Astrocyte of the hippocampus (primary cell): ENCODE measurements at places on chromosomes 13 and 19.

DNA sequence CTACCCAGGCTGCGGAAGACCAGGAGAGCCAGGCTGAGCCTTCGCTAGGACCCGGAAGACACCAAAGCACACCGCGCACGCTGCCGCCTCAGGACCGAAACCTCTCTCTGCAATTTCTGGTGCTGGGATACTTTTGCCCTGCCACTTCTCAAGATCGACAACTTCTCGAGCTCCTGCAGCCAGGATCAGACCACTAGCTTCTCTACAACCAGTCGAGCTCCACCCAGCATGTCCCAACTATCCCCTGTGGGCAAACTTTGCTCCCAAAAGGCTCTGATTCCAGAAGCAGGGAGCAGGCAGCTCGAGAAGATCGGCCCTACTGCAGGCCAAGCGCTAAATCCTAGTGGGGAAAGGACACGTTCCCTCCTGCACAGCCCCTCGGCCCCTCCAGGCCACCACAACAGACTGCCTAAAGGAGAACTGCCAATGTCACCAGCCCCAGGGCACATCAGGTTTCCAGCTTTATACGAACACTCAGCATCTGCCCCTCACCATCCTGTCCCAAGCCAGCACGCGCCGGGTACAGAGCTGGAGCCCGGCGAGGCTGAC lies 979 bp downstream of the AKAP8 start:
- DNase-seq, result peak; percentile 73

DNA sequence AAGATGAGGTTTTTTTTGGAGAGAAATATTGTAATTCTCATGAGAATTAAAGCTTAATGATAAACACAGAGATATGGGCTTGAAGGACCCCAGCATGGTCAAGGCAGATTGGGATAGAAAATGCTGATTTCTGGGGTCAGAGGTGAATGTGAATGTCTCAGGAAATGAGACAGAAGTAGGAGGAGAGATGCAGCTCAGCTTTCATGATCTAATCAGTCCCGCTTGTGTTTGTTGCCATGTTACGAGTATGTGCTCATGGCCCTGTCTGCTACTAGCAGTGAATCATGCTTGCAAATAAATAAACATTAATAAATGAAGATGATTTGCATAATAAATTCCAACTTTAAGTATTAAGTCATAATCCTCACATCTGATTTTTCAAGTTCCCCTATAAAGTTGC lies 23.0 kb upstream of the NDFIP2 start:
- DNase-seq, result no peak

GRCh38 chr13:26562512-26562890 lies 5.0 kb downstream of the WASF3 start:
- peak; percentile 13 for DNase-seq

DNA sequence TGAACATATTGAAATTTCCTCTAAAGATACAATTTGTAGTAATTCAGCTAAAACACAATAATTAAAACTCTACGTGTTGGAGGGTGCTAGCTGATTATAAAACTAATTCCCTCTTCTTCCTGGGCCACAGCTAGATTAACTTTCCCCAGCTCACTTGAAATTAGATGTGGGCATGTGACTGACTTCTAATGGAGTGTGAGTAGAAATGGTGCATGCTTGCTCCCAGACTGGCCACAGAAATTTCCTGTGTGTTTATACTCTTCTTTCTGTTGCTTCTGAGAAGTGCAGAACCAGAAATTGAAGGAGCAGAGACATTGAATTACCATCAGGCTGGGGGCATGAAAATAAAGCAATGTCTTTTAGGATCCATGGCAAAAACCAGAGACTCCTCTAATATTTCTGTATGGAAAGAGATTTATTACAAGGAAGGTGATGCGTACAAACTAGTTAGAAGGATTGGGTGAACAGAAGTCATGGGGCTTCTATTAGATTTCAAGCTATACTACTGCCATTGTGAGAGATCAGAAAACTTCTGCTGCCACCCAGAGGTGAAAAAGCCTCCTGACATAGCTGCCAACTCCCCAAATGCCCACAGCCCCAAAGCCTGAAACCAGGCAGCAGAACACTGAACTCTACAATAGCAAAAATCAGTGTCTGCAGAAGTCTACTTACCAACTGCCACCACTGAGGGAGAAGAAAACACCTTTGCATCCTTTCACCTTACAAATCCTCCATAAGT lies 379.2 kb upstream of the MIR17HG start:
- peak; percentile 56 for DNase-seq

- DNase-seq, result peak; percentile 83
Observed at GRCh38 chr19:43555185-43555770, 20.0 kb downstream of the XRCC1 start.

DNA sequence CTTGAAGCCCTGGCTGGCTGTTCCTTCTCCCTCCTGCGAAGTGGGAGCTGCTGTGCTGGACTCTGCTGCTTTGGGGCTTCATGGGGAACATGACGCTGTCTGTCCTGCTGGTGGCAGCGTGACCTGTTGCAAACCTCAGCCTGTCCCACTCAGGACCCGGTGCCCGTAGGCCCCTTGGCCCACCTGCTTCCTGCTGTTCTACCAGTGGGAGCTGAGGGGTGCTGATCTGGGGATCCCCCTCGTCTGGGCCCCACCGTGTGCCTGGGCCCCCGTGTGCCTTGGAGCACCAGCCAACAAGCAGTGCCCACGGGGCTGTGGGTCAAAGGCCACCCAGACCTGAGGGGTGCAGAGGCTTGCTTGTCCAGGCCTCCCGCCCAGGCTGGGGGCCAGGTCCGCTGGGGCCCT lies 5.3 kb downstream of the SPPL2B start:
- DNase-seq, result no peak

GRCh38 chr13:59043016-59043415 lies 1120.7 kb downstream of the DIAPH3 start:
- DNase-seq, result no peak

DNA sequence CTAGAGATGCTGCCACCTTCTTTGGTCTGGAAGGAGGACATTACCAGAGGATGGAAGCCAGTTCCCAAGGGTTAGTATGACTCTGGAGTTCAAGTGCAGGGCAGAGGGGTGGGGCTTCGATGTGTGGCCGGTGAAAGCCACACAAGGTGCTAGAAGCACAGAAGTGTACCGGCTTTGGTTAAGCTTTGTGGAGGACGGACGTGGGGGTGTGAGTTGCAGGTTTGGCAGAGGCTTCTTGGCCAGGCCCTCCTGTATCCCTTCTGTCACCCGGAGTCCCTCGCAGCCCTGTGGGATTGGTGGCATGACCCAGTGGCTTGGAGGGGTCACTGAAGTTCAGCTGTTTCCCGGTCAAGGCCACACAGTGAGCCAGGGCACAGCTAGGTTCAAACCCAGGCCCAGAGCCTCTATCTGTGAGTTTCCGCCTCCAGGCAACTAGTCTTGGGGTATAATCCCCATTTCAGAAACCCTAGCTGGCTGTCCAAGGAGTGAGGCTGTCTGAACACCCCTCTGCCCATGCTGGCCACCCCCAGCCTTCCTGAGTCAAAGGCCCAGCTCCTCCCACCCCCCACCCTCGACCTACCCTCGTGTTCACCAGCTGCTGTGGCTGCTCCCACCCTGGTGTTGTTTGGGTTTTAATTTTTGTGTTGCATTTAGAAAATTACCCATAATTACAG lies 4.6 kb upstream of the SSBP4 start:
- DNase-seq, result peak; percentile 54

DNA sequence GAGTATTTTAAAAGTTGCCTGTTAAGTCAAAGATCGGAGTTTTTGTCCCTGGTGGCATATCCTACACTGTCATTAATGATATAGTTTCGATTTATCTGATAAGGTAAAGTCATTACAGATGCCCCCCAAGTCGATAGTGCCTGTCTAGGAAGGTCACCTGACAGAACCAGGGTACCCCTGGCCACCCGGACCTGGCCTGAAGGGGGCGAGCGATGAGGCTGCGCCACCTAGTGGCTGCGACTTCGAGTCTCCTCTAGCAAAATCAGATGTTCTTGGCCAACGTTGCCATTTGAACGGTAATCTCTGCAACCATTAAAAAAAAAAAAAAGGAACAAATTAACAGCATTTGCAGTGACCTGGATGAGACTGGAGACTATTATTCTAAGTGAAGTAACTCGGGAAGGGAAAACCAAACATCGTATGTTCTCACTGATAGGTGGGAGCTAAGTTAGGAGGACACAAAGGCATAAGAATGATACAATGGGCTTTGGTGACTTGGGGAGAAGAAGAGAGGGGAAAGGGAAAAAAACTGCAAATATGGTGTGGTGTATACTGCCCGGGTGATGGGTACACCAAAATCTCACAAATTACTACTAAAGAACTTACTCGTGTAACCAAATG lies 565.1 kb downstream of the LIG4 start:
- DNase-seq, result peak; percentile 82

- no peak for DNase-seq
Observed at GRCh38 chr13:43495732-43496131, 291.0 kb downstream of the ENOX1 start.
